ENCODE measurements at places on chromosomes 7 and 10. TPM values are rescaled to one million over a fixed set of nuclear protein-coding genes. Genes with fewer than 3 reads are reported as not detected.

PTF1A gene
- total RNA-seq, result not detected

PAX4 gene
- not detected for total RNA-seq

SYT15B gene
- not detected for total RNA-seq

FBXO24 gene
- 1.7 TPM for total RNA-seq

MYOZ1 gene
- not detected for total RNA-seq

STEAP1B gene
- total RNA-seq, result 0.28 TPM

PNLIPRP3 gene
- total RNA-seq, result not detected

CALML3 gene
- not detected for total RNA-seq

DMBT1 gene
- 0.10 TPM for total RNA-seq

NXPH1 gene
- total RNA-seq, result not detected

ASB10 gene
- not detected for total RNA-seq

LGI1 gene
- total RNA-seq, result not detected

DNA sequence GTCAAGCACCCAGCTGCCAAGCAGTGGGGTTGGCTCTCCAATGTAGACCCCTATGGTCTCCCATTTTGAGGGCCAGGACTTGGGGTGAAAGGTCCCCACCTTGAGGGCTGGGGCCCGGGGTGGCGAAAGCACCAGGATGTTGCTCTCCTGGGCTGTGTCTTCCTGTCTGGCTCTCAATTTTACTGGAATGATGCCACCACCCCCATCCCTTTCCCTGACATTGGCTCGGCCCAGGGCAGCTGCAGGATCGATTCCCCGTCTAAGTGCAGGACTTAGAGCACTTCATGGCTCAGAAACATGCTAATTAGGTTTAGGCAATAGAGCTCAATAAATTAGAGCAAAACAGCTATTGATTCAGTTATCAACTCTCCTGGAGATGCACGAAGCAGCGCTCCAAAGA lies 27.0 kb upstream of the HSPA12A start:
- no peak for DNase-seq

DNA sequence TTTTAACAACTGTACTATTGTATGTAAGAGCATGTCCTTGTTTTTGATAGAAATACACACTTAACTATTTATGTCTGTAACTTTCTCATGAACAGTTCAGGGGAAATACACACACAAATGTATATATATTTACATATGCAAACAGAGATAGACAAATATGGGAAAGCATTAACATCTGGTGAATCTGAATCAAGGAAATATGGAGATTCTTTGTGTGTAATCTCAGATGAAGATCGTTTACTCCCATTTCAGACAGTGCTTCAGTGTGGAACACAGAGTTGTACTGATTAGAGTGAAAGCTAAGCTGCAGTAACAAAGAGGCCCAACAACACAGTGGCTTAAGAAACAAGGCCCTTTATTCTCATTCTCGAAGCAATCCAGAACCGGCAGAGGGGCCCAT lies 26.3 kb upstream of the NPVF start:
- no peak for DNase-seq

DNA sequence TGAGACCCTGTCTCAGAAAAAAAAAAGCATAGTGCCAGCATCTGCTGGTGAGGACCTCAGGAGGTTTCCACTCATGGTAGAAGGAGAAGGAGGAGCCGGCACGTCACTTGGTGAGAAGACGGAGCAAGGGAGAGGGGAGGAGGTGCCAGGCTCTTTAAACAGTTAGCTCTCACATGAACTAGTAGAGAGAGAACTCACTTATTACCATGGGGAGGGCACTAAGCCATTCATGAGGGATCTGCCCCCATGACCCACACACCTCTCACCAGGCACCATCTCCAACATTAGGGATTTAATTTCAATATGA lies 62.9 kb upstream of the VKORC1L1 start:
- no peak for DNase-seq

DNA sequence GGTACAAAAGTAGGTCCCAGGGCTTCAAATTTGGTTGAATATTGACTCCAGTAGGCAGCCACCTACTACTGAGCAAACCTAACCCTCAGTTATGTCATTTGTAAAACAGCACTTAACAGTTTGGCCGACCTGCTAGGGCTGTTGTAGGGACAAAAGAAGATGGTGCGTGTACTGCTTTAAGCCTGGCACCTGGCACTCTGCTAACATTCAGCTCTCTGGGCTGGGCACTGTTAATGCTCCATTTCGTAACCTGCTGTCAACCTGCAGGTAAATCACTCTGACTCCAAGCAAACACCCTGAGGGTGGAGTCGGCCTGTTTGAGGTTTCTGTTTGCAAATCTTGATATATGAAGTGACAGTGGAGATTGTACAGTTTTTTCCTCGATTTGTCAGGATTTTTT lies 7.2 kb downstream of the ZKSCAN1 start:
- no peak for DNase-seq

- DNase-seq, result no peak
Observed at GRCh38 chr7:74057987-74058386, 25.6 kb upstream of the LIMK1 start.

DNA sequence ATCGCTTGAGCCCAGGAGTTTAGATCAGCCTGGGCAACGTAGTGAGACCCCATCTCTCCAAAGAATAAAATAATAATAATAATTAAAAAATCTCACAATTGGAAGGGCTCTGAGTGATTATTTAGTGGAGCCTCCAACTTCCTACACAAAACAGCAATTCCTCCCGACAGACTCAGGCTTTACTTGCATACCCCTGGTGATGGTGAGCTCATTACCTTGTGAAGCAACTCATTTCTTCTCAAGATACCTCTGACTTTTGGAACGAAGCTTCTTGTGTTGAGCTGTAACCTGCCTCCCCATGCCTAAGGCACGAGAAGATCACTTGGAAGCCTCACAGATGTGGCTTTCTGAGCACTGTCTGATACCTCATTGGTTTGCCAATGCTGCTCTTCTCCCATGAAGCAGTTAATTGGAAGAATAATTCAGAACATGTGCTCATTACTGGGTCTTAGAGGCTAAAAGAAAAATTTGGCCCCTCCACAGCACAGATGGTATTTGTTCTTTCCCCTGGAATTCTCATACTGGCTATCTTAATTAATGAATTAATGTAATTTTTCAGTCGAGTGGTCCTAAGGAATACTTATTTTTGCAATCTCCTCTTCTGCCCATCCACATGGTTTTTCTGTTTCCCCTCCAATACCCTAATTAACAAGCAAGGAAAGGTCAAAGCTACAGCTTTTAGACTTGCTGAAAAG lies 769.0 kb downstream of the TYW1 start:
- DNase-seq, result no peak

- DNase-seq, result no peak
Observed at GRCh38 chr7:139693651-139694388, 84.0 kb downstream of the HIPK2 start.

DNA sequence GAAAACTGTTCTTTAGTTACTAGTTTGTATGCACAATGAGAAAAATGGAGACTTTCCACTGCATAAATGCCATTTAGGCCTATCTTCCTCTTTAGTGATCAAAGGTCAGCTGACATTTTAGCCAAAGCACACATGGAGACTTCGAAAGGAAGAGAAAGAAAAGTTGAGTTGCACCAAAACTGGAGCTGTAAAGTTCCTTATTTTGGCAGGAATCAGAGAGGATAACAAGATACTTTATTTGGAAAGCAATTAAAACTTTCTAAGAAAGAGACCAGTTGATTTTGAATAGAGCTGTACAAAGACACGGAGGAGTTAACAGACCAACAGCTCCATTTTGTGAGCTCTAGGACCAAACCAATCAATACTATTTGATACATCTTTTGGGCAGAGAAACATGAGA lies 14.2 kb downstream of the ENTPD7 start:
- no peak for DNase-seq

- DNase-seq, result no peak
Observed at GRCh38 chr7:32059289-32060011, 10.8 kb downstream of the PDE1C start.

DNA sequence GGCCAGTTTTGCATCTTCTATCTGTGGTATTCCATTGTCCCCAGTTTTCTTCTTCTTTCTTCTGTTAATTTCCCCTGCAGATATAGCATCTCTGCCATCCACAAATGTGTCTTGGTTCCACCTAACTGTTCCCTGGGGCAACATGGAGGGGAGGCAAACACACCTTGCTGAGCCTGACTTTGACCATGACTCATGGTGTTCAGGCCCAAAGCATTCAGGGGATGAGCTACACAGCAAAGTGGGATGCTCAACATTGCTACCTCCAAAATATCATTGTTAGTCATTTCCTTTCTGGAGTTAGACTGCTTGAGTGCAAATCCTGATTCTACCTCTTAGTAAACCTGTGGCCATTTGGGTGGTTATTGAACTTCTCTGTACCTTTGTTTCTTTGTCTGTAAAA lies 542.7 kb downstream of the LRMDA start:
- DNase-seq, result no peak

- DNase-seq, result no peak
Observed at GRCh38 chr10:515674-516073, 173.8 kb downstream of the DIP2C start.

- DNase-seq, result no peak
Observed at GRCh38 chr7:139119486-139119849, 9.9 kb upstream of the ZC3HAV1 start.

GRCh38 chr7:47119261-47119865 lies 462.5 kb downstream of the TNS3 start:
- DNase-seq, result no peak

DNA sequence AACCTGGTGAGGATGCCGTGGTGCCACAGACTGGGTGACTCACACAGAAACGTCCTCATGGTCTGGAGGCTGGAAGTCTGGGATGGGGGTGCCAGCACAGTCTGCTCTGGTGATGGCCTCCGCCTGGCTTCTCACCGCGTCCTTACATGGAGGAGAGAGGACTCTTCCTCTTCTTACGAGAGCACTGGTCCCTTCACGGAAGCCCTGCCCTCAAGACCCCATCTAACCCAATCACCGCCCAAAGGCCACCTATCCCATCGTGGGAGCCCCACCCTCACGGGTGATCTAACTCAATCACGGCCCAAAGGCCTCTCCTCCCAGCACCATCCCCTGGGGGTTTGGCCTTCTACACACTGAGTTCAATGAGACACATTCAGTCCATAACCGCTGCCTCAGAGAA lies 137.7 kb downstream of the PTPRN2 start:
- DNase-seq, result no peak

DNA sequence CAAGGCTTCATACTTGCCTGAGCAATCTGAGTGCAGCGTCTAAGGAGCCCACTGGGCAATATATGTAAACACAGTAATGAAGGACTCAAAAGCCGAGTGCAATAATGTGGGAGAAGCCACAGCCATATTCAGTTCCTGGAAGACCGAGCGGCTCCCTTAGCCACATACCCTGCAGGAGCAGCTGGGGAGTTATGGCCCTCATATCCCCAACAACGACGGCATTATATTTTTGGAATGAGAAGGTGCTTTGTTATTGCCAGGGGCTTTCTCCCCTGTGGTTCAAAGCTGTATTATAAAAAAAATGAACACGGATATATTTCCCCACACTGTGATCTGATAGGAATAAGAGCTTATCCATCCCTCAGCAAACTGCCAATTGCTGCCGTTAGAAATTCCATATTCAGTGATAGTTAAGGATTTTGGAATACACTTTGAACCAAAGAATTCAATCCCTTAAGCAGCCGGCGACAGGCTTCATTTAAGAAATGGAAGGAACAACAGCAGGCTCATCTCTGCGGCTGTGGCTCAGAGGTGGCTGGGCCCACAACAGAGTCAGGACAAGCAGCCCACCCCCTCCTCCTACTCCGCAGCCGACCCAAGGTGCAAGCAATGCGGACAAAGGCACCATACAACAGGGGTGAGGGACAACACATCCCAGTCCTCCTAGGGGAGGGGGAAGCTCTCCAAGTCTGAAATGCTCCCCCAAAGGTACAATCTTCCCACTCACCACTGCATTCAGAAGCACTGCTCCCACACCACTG lies 77.2 kb downstream of the TNS3 start:
- DNase-seq, result no peak

- DNase-seq, result no peak
Observed at GRCh38 chr7:155258226-155258560, 39.5 kb upstream of the INSIG1 start.

GRCh38 chr10:67785098-67785497 lies 52.9 kb downstream of the DNAJC12 start:
- no peak for DNase-seq
